ENCODE measurements at places on chromosomes 2 and 18.

DNA sequence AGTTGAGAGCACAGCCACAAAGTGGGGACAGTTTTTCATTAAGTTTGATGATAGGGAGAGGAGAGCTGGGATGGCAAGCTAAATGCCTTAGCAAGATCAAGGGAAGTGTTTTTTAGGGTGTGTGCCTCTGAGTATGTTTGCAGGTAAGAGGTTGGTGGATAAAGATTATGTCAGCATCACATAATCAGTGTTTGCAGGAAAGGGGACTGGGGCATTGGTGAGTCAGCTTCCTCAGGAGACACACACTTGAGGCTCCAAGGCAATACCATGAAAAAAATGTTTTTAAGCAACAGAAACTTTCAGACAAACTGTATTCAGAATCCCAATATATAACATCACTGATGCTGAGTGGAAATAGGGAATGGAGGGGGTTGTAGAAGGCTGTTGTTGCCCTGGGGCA, 25.4 kb upstream of the DTNB start:
- no peak for DNase-seq

GRCh38 chr2:82795446-82795845, 1663.6 kb downstream of the SUCLG1 start:
- peak; percentile 28 for DNase-seq

DNA sequence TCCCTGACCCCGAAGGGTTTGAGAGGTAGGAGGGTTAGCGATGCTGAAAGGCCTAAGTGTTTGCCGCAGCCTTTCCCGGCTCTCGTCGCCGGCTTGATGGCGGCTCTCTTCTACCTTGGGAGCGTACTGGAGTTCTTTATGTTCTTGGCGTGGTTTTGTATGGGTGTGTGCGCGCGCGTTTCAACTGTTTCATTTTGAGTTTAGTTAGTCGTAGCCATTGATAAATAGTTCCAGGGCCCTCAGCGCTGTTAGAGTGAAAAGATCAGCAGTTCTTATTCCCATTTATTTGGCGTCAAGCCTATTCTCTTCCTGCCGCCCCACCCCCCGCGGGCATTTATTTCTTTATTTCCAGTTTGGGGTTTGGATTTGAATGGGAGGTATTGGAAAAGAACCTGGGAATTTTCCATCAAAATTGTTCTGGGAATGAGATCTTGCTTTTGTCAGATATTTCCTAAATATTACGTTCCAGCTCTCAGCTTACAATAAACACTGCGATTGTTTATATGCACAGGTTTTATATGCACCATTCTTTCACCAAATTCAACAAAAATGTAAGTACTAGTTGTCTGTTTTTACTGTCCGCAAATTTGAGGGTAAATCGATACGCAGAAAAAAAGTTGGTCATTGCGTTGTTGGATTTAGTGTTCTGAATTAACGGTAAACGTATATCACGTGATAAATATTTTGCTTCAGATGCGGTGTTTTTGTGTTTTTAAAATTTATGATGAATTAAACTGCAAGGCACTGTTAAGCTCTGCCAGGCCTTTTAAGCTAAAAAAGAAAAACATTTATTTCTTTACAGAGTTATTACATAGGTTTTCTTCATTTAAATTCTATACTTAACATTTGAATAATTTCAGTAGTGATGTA, 954 bp downstream of the CCNT2 start:
- no peak for DNase-seq

- DNase-seq = peak; percentile 77
Measured at GRCh38 chr2:186543561-186544131, 46.2 kb upstream of the ITGAV start.

- peak; percentile 66 for DNase-seq
Measured at GRCh38 chr2:196677404-196677803, 37.9 kb downstream of the CCDC150 start.

DNA sequence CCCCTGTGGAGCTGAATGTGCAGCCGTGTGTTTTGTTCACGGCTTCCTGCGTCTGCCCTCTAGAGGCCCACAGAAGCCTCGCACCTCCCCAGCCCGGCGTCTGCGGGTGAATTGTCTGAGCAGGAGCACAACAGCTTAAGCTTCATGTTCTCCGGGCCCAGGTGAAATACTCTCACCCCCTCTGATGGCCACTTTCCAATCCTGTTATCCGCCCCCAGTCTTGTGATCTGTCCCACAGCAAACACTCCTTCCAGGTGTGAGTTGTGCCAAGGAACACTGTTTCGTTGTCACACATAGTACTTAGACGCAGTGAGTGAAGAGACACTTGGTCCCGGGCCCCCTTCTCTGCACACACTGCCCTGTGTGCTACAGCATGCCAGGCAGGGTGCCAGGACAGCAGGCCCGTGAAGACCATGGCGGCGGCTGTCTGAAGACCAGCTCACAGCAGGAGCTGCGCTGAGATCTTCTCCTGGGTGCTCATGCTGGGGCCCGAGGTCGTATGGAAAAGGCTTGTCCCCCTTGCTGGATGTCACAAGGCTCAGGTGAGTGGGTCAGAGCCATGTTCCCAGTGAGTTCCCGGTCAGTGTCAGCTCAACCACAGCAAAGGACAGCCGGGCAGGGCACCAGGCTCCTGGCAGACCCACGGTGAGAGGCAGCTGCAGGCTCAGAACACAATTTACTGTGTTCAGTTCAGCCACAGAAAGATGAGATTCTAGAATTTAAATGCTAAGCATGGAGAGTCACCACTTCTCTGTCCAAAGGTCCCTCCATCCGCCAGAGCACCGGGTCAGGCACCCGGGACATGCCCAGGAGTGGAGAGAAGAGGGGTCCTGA, 6.8 kb upstream of the PXDN start:
- DNase-seq = peak; percentile 61

- DNase-seq = no peak
Measured at GRCh38 chr18:58266291-58266690, 222.3 kb downstream of the NEDD4L start.

DNA sequence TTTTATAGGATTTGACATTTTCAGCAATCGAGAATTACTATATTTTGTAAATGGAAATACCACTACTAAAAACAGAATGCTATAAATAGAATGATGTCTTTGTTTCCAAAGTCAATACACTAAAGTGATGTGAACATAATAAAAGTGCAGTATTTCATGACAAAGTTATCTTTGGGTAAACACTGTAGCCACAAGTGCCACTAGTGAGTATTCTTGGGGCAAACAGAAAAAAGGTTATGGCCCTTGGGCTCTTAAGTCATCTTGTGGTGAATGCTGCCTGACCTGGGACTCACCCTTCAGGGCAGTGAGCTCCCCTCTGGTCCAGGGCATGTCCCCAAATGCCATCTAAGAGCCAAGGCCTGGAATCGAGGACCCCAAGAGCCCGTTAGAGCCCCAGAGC, 99.2 kb upstream of the KYNU start:
- no peak for DNase-seq

DNA sequence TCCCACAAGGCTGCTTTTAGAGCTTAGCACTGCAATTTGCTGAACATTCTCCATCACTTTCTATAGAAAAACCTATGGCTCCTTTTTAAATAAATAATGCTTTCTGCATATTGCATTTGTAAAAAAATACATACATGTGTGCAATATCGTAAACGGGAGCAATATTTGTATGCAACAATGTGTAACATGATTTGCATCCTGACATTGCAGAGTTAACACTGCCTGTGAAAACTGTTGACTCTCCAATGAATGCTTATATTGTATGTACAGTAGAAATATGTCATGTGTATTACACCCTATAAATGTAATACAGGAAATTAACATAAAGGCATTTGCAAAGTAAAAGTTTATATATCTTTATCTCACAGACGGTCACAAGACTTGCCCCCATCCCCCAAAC, 135.0 kb upstream of the PIEZO2 start:
- DNase-seq = no peak

DNA sequence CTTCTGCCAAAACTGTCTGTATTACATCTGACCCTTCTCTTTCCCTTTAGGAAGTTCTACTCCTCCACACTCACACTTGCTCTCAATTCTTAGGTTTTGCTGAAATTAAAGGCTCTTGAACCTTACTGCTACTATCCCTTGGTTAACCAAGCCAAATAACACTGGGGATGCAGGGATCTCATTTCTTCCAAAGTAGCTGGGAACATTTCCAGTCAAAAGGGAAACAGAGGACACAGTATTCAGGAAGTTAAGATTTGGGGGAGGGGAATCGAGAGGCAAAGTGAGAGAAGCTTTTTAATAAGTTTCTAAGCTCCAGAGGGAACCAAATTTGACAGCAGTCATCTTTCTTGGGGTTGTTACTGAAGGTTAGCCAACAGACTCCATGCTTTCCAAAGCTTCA, 6.2 kb downstream of the SEPTIN2 start:
- no peak for DNase-seq

GRCh38 chr2:217071416-217071815, 211.6 kb upstream of the TNP1 start:
- DNase-seq = no peak

GRCh38 chr2:200617156-200618053, 31.6 kb downstream of the AOX1 start:
- no peak for DNase-seq

GRCh38 chr2:229675569-229675968, 38.8 kb downstream of the DNER start:
- no peak for DNase-seq

GRCh38 chr2:28209261-28209691, 183.4 kb upstream of the FOSL2 start:
- DNase-seq = no peak

GRCh38 chr2:233007739-233008138, 5.3 kb downstream of the NGEF start:
- no peak for DNase-seq

GRCh38 chr18:55927831-55928230, 339.8 kb upstream of the TCF4 start:
- no peak for DNase-seq

- no peak for DNase-seq
Measured at GRCh38 chr2:29215739-29216608, 100.8 kb downstream of the CLIP4 start.

- peak; percentile 59 for DNase-seq
Measured at GRCh38 chr2:227164763-227165291, 403 bp downstream of the COL4A3 start.

GRCh38 chr2:177541258-177541991, 148.9 kb downstream of the AGPS start:
- no peak for DNase-seq

DNA sequence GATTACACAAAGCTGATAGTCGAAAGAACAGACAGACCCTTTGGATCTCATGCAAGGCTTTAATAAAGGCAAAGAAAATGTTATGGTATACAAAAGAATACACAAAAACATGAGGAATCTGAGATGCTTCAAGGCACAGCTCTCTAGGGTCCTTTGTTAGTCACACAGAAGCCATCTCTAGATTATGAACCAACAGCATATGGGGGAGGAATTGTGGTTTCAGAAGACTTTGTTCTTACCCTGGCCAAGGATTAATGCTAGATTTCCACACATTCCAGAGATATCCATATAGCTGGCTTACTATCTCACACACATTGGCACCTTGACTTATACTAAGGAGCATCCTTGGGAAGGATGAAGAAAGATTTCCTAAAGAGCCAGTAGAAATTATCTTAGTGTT, 206.1 kb downstream of the GULP1 start:
- DNase-seq = no peak

- peak; percentile 62 for DNase-seq
Measured at GRCh38 chr18:45639408-45639807, 24.1 kb downstream of the SLC14A2 start.

DNA sequence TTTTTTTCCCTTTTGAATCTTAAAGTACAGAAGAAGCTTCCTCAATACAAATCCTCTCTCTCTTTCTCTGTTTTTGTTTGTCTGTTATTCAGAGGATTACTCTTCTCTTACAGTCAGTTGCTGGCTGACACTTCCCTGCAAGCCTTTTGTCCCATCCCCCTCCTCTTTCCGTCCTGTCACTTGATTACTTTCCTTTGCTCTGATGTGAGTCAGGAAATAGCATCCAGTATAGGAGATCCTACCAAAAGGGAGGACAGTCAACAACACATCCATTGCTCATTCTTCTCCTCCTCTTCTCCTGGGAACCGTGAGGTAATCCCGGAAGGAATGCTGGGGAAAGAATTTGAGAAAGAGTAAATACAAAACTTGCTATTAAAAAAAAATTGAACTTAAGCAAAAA, 79.3 kb upstream of the SCN7A start:
- DNase-seq = no peak

DNA sequence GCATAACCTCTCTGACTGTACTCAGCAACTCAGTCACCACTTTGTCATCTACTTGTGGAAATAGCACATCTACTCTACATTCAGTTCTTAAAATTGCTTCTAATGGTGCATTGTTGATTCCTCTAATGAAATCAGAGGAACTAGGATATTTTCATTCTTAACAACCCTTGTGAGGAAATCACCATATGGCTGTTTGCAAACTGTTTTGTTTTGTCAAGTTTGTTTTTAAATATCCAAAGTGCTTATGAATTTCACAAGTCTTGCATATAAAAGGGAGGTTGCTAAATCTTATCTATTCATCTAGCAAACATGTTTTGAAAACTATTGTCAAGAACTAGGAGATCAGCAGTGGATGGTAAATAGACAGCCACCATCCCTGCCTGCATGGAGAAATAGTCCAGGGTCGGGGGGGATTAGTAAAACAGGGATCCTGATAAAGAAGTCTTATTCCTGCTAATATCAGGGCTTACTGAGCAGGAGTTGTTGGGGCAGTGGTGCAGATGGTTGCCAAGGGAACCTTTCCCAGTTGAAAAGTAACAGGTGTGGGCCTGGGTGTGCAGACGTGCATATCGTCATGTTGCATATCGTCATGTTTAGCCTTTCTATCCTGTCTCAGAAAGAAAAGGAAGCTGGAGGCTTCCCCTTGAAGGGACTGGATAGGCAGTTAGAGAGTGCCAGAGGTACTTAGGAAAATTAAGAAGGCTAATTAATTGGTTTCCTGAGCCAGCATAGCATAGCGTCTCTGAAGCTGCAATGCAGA, 7.5 kb upstream of the MYO3B start:
- DNase-seq = no peak

DNA sequence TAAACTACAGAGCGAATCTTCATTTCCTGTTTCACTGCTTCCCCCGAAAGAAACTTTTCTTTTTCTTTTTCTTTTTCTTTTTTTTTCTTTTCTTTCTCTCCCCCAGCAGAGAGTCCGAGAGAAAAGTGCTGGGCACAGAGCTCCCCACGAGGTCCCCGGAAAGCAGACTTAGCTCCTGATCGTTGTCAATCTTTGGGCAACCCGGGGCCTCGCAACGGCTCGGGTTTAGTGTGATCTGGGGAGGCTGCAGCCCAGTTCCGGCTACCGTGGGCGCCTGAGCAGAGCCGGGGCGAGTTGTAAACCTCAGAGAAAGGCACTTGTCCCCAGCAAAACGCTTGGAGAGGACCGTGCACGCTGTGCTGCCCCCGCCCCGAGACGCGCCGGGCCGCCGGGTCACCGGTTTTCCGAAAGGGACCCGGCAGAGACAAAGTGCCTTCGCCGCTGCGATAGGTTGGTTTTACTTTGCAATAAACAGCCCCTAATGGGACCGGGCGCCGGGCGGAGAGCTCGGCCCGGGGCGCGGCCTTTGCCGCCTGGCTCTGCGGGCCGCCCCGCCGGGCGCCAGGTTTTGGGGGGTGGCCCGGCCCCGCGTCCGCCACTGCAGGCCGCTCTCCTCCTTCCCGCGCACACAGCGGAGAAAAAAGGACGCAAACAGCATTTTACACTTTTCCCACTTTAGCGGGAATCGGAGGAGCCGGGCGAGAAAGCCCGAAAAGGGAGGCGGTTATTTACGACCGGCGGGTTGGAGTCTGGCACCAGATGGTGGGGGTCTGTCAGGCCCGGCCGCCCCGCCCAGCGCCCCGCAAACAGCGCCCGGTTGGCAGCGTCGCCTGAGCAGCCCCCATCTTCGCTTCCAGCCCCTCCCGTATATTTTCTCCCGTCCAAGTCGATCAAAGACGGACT, 136.0 kb downstream of the INSIG2 start:
- no peak for DNase-seq

All from Caki2 (cell line).